Left kidney (tissue), 8 donors: ENCODE measurements at places on chromosomes 1 and 21.

GRCh38 chr1:186218654-186219352 lies 156.2 kb downstream of the TPR start:
- no peak for DNase-seq

DNA sequence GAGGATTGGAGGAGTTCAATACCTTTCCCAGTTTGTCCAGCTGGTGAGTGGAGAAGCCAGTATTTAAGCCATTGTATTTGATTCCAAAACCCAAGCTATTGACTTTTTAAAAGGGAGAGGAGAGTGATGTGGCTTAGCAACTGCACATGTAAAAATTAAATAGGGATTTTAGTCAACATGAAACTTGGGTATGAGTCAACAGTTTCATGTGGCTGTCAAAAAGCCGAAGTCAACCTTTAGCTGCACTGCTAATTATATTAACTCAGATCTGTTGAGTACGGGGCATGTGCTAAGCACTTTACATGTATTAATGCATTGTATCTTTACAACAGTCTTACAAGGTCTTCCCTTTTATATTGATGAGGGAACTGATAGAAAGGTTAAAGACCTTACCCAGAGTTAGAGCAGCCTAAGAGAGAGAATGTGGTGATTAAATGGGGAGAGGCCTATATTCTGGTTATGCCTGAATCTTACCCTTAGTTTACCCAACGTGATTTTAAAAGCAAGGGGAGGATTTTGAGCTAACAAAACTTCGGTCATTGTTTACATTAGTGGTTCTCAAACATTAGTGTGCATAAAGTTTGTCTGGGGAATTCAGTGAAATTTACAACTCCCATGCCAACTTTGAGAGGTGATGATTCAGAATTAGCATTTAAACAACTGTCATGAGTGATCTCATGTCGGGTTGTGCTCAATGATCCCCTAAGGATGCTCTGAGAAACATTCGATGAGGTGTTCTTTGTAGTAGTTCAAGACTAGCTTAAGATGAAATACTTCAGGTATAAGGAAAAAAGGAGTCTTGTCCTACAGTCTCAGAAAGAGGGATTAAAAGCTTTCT lies 6.9 kb upstream of the SLC35F3 start:
- DNase-seq, result no peak

- no peak for DNase-seq
Measured at GRCh38 chr1:169142129-169142528, 35.6 kb downstream of the ATP1B1 start.

- DNase-seq, result no peak
Measured at GRCh38 chr1:108096089-108096488, 104.1 kb downstream of the SLC25A24 start.

GRCh38 chr21:31124010-31124409 lies 85.7 kb upstream of the KRTAP19-8 start:
- DNase-seq, result no peak

DNA sequence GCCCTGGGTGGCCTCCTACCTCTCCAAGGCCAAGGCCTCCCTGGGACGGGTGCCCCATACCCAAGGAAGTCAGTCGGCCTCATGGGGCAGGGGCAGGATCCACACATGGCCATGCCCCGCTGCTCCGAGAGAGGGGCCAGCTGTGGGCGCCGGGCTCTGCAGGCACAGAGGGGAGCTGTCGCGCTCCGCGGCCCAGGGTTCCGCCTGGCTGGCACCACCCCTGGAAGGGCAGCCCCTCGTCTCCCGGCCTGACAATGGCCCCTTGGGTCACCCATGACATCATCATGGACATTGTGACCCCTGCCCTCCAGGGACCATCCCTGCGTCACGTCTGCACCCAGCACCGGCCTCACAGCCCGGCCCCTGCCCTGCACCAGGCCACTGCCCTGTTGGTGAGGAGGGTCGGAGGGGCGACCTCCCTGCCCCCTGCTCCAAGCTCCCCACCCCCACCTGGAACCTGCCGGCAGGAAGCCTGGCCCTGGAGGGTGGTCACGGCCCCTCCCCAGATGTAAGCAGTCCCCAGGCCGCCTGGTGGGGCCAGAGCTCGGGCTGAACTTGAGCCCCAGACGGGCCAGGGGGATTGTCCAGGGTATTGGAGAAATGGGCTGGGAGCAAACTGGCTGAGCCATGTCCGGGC lies 5.8 kb downstream of the TTLL10 start:
- no peak for DNase-seq

- DNase-seq, result no peak
Measured at GRCh38 chr1:247400685-247401084, 15.3 kb upstream of the NLRP3 start.

DNA sequence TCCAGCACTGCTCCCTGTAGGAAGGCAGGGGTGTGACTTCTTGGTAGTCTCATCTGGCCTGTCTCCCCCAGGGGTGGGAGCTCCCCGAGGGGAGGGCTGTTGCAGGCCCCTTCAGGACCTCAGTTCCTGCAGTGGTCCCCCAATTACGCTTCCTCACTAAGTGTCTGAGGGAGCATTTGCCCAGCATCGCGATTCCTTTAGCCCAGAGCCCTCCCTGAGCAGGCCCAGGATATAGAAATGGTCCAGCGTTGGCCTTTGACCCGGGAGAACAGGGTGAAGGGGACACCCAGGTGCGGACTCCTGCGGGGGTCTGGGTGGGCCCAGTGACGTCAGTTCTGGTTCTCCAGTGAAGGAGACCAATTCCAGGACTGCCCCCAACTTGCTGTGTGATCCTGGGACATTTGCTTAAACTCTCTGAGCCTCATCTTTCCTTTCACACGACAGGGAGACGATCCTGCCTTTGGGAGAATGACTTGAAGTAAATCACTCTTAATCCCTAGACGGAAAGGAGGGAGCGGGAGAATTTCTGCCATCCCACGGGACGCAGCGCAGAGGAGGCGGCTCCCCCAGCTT lies 32.6 kb upstream of the BTG2 start:
- no peak for DNase-seq

- DNase-seq, result no peak
Measured at GRCh38 chr1:116078699-116079223, 32.4 kb upstream of the MAB21L3 start.

- no peak for DNase-seq
Measured at GRCh38 chr1:19038732-19039131, 82.3 kb upstream of the IFFO2 start.

DNA sequence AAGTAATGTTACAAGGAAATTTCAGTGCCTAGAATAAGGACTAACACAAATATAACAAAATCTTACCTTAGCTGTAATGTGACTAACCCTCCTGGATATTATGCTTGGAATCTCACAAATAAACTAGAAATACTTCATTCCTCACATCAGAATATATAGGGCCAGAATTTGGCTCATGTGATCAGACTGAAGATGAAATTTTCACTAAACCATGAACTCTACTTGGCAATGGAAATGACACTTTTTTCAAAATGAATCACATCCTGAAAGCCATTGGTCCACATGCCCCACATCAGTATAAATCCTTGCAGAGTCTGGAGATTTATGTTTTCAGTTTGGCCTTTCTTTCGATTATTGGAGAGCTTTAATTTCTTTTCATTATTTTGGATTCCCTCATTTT lies 227.8 kb downstream of the NRIP1 start:
- no peak for DNase-seq

DNA sequence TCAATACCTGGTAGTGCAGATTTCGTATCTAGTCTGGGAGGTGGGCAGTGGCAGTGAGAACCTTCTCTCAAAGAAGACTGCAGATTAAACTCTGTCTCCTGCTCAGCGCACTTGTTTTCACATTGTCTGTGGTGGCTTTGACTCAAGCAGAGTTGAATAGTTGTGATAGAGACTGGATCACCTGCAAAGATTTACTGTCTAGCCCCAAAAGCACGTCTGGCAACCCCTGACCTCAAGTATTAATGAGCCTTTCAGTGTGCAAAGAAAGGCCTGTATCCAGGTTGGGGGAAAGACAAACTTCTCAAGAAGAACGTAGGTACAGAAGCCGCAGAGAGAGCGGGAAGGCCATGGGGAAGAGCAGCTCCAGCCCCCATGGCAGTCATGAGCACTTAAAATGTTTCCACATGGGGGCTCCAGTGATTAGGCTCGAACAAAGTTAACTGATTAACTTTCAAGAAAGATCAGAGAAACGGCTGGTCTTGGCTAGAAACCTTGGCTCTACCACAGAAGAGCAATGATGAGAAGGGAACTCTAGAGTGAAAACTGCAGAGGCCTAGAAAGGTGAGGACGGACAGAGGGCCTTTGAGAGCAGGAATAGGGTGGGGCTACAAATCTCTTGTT lies 15.2 kb downstream of the HENMT1 start:
- no peak for DNase-seq

GRCh38 chr1:91166106-91166712 lies 144.4 kb upstream of the ZNF644 start:
- DNase-seq, result peak; percentile 50

- no peak for DNase-seq
Measured at GRCh38 chr1:172167796-172168596, 252.5 kb upstream of the C1orf105 start.

DNA sequence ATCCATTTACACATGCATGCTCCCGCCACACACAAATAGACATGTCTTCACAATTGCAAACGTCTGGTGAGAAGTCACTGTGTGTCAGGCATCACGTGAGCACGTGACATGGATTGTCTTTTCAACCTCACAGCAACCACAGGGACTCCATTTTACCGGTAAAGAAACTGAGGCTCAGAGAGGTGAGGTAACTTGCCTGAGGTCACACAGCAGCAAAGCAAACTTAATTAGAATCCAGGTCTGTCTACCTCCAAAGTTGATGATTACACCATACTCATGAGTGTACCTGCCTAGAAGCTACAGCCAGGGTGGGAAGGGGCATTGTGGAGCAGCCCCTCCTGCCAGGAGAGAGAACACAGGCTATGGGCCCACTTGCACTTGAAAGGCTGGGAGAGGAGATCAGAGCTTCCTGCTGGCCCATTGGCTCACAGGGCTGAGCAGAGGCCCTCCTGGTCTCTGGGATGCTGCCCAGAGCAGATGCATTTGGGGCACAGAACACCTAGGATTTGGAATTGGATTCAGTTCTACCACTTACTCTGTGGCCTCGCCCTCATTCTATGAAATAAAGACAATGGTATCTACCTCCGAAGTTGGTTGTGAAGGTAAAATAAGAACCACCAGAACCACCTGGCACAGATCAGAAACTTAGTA lies 44.4 kb upstream of the SELENON start:
- DNase-seq, result no peak

DNA sequence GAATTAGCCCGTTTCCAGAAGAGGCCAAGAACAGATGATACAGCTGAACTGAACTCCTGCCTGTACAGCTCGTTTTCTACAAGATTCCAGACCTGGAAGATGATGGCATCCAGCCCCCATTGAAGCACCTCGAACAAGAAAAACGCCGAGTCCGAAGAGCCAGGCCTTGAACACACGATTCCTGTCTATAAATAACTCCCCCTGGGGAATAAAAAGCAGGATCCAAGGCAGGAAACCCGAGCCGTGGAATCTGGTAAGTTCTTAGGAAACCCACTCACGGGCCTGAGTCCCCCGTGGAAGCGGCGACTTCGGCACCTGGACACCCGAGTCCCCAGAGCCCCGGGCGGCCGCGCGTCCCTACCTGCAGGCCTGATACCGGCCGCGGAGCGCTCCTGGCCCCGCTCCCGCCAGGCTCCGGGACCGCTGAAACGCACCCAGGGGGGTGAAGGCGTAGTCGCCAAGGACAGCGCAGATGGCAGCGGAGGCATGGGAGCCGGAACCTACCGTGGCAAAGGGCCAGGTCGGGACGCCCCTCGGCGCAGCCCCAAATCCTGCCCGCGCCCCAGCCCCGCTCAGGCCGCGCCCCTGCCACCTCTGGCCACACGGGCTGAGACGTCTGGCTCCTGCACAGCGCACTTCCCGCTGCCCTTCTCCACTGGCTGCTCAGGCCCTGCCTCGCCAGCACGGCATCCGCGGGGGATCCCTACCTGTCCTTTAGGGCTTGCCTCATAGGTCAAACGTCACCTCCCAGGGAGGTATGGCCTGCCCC lies 14.0 kb upstream of the HLCS start:
- DNase-seq, result no peak

GRCh38 chr21:44455524-44456213 lies 359 bp downstream of the LRRC3 start:
- DNase-seq, result no peak

DNA sequence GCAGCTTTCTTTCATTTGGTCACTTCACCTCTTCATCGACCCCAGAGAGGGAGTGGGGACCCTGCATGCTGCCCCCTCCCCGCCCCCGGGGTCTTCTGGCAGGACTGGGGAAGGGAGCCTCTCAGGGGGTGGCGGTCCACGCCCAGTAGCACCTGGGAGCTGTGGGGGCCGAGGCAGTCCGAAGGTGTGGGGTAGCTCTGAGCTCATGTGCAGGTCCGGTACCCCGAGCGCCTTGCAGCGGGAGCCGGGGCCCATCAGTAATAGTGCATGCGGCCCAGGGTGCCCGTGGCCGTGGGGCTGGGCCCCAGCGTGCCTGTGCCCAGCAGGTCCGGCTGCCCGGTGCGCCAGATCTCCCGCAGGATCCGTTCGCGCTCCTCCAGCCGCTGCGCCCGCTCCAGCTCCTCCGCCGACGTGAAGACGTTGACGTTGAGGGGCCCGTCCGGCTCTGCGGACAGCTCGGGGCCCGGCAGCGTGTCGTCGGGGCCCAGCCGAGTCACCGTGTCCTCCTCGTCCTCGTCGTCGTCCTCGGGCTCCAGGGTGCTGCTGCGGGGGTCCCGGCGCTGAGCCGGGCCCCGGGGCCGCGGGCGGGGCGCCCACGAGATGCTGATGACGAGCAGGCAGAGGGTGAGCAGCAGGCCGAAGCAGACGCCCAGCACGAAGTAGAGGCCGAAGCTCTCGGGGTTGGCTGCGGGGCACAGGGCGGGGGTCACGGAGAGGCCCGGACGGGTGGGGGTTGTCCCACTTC lies 1.2 kb downstream of the EVA1B start:
- DNase-seq, result no peak

GRCh38 chr21:43659136-43660000 lies at the start of the genes HSF2BP and RRP1B:
Gene HSF2BP, minus strand, starts transcription at chr21:43659488. Its CDS starts 1,392 bp downstream, at chr21:43658096.
Gene RRP1B, plus strand, starts transcription at chr21:43659560. Its CDS starts 105 bp downstream, at chr21:43659665.
- DNase-seq, result peak; percentile 80

GRCh38 chr1:41902159-41902577 lies 16.6 kb downstream of the HIVEP3 start:
- no peak for DNase-seq

DNA sequence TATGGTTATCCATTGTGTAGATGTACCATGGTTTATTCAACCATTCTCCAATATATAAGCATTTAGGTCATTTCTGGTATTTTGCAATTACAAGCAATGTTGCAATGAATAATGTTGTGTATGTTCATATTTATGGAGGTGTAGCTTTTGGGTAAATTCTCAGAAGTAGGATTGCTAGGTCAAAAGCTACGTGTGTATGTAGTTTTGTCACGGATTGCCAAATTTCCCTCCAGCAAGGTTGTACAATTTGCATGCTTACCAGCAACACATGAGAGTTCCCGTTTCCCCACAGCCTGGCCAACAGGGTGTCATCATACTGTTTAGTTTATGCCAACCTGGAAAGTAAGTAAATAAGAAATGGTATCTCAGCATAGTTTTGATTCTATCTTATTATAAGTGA lies 36.3 kb downstream of the IGSF5 start:
- DNase-seq, result no peak

DNA sequence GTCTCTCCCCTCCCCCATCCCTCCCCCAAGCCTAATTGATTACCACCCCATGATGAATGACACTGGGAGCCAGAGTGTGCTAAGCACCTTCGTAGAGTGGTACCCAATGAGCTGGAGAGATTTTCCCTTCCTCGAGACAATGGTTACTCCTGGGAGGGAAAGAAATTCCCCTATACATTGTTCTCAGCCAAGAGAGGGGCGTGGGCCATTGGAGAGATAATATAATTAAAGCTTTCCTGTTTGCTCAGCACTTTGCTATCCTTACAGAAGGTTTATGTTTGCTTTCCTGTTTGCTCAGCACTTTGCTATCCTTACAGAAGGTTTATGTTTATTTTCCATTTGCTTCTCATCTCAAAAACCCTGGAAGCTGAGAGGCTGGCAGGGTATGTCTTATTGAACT lies 126.1 kb upstream of the KLHDC7A start:
- no peak for DNase-seq

GRCh38 chr1:227888404-227889046 lies 59.2 kb downstream of the WNT9A start:
- DNase-seq, result no peak
